ENCODE measurements at places on chromosomes 5 and 9.

DNA sequence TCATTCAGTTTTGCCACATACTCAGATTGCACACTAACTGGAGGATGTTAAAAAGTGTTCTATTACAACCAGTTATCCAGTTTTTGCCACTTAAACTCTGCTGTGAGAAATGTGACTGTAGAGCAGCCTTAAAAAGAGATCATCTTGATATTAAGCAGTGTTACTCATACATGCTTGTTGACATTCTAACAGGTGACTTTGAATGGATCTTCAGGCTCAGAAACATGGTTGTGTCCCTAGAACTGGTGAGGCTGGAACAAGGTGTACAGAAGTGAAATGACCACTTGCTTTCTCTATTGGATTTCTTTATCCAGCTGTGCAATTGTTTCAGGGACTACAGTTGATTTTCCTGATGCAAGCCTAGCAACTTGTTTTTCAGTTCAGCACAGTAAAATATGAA is 166.1 kb upstream of the CCDC152 start:
- DNase-seq = no peak

GRCh38 chr5:21818370-21818720 is 1034.8 kb downstream of the CDH12 start:
- DNase-seq = no peak

DNA sequence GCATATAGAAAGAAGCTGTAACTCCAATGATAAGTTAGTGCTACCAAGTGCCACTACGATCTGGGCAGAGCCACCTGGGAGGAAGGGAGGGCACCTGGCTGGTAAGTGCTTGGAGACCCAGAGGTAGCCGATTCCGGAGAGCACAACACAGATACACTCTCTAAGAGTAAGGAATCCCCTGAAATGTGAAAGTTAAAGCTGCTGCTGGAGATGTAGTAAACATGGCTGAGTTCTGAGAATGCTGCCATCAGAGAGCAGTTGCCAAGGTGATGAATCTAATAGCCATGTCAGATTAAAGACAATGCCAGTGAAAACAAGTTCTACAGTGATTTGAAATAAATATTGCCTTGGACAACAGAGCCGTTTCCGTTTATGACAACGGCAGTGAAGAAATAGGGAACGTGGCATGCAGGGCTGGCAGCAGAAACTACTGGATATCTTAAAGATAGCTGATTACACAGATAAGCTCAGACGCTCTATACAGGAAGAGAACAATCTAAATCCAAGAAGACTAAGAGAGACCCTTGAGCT is 561.2 kb upstream of the C9orf72 start:
- DNase-seq = no peak

DNA sequence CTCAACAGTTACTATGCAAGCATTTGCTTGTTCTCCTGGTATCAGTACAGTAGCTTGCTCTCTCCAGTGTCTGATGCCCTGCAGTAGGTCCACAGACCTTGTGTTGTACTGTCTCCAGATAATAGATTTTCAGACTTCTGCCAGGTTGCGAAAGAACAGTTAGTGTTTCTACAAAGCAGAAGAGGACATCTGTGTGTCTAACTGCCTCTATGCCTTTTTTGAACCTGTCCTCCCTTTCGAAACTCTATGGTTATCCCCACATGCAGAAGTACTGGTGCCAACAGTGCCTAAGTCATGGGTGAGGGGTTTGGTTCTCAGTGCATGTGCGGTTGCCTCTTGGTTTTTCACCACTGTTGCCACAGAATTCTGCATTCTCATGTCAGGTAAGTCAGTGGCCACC is 45.9 kb downstream of the KCNN2 start:
- no peak for DNase-seq

All from stimulated activated CD4-positive, alpha-beta T cell treated with anti-CD3 and anti-CD28 coated beads, TNF-alpha, amount 100 ng/mL, for 4 hours (primary cell).